M059J (cell line): ENCODE measurements at places on chromosomes 3 and 15. TPM values are rescaled to one million over a fixed set of nuclear protein-coding genes. Genes with fewer than 3 reads are reported as not detected.
A peak's percentile ranks its signal among the peaks of the same experiment; 100 is the strongest.

DNA sequence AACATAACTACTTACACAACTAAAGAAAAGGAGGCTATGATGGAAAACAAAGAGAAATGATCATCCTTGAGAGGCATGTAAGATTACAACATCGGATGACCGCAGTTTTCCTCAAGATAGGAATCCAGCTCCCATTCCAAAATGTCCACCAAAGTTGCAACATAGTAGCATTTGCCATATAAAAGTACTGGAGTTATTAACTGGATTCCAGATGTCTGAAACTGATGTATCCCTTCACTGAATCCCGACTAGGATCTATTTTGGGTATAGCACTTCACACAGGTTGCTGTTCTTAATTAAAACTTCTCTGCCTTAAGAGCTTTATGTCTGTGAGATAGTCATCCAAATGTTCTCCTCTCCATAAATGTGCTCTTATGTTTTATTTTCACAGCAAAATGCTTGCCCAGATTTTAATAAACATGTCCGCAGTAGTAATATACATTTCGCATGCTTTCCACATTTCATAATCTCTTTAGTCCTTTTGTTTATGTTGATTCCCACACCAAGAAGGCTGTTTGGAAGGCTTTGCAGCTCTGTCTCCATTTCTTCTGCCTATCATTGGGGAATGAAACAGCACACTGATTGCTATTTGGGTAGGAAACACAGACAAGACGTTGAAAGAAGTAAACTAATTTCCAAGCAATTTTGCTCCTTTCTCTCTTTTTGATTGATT lies 716.5 kb upstream of the CFAP20DC start:
- no peak for DNase-seq

GRCh38 chr15:57496594-57496945 lies 95.1 kb upstream of the MYZAP start:
- DNase-seq = no peak

ZIC1 gene
- 7.9 and 10.5 TPM in 2 replicates for total RNA-seq

GRCh38 chr3:18127174-18127858 lies 297.8 kb downstream of the SATB1 start:
- no peak for DNase-seq

CLDN18 gene
- not detected in 2 replicates for total RNA-seq

DNA sequence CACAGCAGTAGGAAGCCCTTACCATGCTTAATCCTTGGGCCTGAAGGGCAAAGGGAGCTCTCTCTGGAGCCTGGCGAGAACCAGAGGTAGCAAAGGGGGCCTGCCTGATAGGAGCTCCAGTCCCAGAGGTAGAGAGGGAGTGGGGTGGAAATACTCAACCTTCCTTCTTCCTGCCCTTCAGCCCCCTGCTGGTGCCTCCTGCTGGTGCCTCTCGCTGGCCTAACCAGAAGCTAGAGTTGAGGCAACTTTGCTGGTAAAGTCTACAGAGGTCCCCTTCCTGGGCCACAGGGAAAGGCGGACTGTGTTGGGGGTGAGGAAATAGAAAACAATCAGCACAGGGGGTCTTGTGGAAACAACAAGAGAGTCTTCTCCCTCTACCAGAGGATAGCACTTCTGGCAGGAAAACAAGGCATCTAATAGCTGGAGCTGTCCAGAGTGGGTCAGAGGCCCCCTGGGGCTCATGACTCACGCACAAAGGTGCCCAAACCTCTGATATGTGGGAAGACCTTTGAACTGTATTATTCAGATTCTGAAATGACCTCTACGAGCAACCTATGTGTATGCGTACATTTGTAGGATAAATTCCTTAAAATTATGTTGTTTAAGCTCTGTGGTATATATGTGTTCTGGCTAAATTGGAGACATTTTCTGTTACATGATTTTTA lies 133.9 kb downstream of the LRRC28 start:
- DNase-seq = peak; percentile 70

SAMMSON gene
- total RNA-seq = not detected in 2 replicates

- peak; percentile 73 for DNase-seq
Measured at GRCh38 chr3:140850210-140850955, 91.3 kb upstream of the SLC25A36 start.

DNA sequence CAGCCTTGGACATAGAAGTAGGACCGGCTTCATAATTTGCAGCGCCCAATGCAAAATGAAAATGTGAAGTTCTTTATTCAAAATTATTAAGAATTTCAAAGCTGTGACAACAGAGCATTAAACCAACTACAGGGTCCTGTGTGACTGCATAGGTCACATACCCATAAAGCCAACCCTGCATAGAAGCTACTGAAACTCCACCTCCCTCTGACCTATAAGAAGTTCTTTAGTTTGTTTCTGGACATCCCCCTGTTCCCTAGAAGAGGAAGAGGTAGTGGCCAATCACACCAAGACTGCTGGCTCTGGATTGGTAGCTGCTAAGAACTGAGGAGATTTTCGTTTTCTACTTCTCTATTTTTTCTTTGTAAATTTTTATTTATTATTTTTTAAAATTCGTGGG lies 9.0 kb upstream of the SELENOT start:
- no peak for DNase-seq

GRCh38 chr3:54433846-54434245 lies 311.5 kb downstream of the CACNA2D3 start:
- DNase-seq = peak; percentile 35

DNA sequence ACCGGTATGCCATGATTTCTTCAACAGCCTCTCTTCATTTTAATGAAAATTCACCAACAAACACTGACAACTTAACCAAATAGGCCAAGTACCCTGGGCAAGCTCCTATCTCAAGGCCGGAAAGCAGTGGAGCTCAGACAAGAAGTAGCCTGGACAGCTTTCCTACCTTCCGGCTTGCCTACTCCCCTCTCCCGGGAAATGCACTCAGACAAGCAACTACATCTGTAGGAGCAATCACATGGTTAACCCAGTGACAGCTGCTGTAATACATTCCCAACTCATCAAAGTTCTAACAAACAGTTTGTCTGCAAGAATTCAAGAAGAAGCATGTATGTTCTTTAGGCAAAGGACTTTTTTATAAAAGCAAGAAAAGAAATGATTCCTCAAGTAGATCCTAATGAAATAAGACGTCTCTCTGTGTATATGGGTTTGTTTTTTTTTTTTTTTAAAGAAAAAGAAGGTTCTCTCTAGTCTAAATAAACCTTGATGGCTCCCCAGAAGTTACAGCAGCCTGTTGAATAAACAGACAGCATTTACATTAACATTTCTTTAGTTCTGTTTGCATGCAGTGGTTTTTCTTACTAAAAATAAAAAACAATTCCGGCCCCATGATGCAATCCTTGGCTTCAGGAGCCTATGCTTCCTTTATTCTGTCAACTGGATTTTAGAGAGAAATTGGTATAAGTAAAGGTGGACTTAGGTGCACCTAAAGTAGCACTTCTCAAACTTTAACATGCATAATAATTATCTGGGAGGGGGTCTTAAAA lies 278.7 kb downstream of the NEK10 start:
- no peak for DNase-seq

SAXO2 gene
- 0.42 TPM in 1 of 2 replicates, not detected in the other for total RNA-seq

STRIT1 gene
- total RNA-seq = not detected in 2 replicates

DNA sequence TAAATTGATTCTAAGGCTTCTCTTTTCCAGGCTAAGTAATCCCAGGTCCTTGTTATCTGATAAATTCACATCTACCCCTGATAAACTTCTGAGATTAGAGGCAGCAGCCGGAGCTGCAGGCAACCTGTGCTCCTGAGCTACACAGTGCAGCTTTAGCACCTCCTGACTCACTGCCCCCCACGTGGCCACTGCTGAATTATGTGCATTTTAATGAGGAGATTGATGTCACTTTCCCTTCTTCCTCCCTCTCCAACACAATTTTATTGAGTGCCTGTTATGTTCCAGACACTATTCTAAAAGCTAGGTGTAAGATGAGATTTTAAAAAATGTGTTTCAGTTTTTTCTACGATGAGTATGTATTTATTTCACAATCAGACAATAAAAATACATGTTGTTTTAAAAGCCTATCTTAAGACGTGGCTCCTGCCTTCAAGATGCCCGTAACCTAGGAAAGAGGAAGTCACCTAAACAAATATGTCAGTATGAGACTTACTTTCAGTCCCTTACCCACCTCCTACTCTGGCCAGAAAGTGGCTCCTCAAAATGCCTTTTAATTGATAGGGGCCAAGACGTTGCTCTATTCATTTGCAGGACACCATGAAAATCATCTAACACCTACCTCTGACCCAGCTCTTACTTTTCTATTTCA lies 161.5 kb upstream of the PFN2 start:
- peak; percentile 77 for DNase-seq

GRCh38 chr3:123953735-123954134 lies 7.3 kb downstream of the CCDC14 start:
- no peak for DNase-seq

GRCh38 chr3:140545756-140546155 lies 132.1 kb upstream of the TRIM42 start:
- DNase-seq = peak; percentile 13

- no peak for DNase-seq
Measured at GRCh38 chr15:68679961-68680371, 101.2 kb downstream of the CORO2B start.

DNA sequence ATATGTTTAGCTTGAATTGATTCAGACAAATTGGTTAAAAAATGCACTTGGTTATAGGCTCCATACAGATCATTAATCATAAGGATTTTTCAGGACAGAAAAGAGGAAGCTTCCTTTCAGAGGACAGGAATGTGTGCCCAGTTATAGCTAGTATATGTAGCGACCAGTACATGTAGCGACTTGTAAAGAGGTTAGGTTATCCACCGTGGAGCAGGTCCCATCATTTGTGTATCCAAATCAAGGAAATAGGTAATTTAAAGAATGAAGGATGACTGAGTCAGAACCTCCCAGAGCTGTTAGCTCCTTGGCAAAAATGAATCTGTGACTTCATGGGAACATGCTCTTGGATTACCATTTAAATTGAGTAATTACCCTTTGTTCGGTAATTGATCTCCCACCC lies 15.8 kb upstream of the P2RY12 start:
- DNase-seq = no peak

PPP1R14D gene
- total RNA-seq = not detected in 2 replicates

- DNase-seq = peak; percentile 61
Measured at GRCh38 chr3:17678116-17678741, 64.2 kb downstream of the TBC1D5 start.

GRCh38 chr15:74889883-74890664 lies at the start of gene MPI:
MPI (plus strand) TSS chr15:74890042; CDS start chr15:74890074, 32 bp downstream.
- peak; percentile 72 for DNase-seq

DNA sequence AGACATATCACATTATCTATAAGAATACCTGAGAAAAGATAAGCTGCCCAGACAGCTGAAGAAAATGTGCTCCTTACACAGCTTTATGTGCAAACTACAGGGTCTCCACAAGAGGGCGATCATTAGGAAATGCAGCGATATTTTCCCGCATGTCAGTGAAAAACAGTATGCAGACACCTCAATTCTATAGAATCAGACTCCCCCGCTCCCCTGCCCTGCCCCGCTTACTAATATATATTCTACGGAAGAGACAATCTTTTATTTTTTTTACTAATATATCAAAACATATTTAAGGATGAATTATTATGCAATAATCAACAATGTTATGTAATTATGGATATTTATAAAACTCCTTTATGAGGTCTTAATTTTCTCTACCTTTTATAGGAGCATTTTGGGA lies 681.3 kb downstream of the ROBO1 start:
- DNase-seq = peak; percentile 36

GRCh38 chr3:127822682-127823425 lies 539 bp upstream of the MGLL start:
- no peak for DNase-seq

DNA sequence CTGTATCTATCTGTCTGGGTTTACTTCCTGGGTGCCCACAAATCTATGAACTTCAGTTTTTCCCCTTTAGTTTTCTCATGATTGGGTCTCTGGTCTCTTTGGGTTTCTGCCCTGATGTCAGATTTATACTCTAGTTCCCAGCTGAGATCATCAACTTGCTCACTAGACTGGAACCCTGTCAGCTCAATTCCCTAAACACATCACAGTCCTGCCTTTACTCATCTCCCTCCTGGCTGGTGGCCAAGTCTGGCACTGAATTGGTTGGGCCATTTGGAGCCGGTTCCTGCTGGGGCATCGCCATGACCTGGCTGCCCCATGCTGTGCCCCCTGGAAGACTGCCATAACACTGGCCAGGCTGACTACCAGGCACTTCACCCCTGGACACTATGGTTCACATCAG lies 345.3 kb downstream of the CHST2 start:
- peak; percentile 68 for DNase-seq

DNA sequence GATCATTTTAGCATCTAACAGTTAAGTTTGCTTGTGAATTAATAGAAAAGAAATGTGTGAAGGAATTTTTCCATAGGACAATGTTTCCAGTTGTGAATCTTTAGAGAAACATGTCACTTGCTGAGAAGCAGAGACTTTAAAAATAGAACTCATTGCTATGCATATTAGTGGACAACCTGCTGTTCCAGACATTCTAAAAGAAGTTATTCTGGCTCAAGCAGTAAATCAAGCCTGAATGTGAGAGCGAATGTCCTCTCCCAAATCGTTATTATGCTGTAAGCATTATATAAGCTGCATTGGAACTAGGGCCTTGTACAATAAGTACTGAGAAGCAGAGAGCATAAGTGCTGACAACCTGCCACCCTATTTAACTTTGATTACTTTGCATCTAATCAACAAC lies 990.9 kb downstream of the PLOD2 start:
- DNase-seq = no peak

CSPG5 gene
- total RNA-seq = 1.1 and 1.3 TPM in 2 replicates

DNA sequence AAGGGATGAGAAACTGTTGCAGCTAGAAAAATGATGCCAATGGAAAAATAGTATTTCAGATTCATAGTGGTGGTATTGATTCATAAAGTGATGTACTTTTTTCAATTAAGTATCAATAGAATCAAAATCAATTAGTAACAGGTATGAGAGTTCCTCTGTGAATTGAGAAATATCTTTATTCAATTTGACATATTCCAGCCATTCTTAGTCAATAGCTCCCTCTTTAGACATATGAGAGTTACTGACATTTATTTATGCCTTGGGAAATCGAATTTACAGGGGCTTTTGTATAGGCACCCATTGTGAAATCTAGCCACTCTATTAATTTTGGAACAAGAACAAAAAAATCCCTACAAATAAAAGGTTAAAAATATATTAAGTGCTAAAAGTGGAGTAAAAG lies 386.9 kb upstream of the CNTN3 start:
- DNase-seq = no peak

TGM5 gene
- total RNA-seq = not detected in 2 replicates

VGLL3 gene
- total RNA-seq = 13.9 and 17.5 TPM in 2 replicates

DNA sequence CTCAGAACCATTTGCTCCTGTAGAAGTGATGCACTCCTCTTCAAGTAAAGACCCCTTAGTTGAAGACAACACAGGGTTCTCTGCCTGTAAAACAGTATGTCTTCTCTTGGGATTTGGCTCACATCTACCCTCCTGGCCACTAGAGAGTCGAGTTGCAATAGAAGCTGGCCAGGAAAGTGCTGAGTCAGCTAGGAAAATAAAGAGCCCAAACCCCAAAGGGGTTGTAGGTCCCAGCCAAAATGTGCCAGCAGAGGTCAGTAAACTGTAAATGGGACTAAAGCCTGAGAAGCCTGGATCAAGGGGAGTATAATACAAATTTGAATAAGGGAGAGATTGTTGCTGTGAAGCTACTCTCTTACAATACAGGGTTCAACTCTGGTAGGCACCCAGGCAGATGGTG lies 37.2 kb upstream of the THBS1 start:
- DNase-seq = no peak
